ENCODE measurements at places on chromosomes 12 and 14.

- no peaks in the 10 kb centered on the region for H3K36me3 ChIP-seq
- H3K27me3 ChIP-seq, result no peaks in the 10 kb centered on the region
- no peak overlapping the region for H3K27ac ChIP-seq
- H3K4me1 ChIP-seq, result peaks cover 2% of the 10 kb centered on the region
These were observed 122.6 kb downstream of the ADGRD1 start for GRCh38 chr12:131076296-131076695.

DNA sequence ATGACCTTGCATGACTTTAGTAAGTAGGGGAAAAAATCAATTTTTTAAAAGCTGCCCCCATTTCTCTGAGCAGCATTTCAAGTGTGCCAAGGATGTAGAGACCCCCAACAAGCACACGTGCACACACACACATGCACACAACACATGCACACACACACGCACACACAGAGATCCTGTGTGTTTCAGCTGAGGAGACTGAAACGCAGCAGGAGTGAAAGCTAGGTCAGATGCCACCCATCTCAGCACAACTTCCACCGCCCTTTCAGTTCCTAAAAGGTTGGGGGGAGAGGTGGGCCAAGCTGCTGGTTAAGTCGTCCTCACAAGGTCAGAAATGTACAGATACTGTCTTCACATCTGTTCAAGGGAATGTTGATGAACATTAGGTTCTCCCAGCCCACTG, 13.9 kb downstream of the MYL2 start:
- DNase-seq, result no peak
- no peak overlapping the region for H3K27ac ChIP-seq
- H3K27me3 ChIP-seq, result no peaks in the 10 kb centered on the region
- H3K4me3 ChIP-seq, result no peak overlapping the region

DNA sequence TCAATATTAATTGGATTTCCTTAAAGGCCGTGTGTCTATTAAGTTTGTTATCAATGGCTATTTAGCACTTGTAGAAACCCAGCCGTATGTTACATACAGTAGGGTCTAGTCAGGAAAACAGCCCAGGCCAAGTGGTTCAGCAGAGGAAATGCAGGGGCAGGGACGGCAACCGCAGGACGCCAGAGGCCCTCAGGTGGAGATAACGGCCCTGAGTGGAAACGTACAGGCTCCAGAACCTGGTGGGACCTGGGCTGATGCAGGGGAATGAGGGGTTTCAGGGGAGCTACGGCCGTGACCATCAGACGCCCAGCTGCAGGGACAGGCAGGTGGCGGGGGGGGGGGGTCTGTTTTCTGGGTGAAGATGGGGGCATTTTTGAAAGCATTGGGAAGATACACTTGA, 3.7 kb upstream of the ANKLE2 start:
- no peak overlapping the region for H3K27ac ChIP-seq
- H3K27me3 ChIP-seq, result no peaks in the 10 kb centered on the region
- peaks cover 16% of the 10 kb centered on the region for H3K36me3 ChIP-seq

GRCh38 chr14:63652406-63652805, 10.7 kb upstream of the WDR89 start:
- H3K4me1 ChIP-seq, result no peaks in the 10 kb centered on the region
- H3K27me3 ChIP-seq, result no peaks in the 10 kb centered on the region
- DNase-seq, result no peak
- H3K4me3 ChIP-seq, result no peak overlapping the region
- no peak overlapping the region for H3K27ac ChIP-seq
- no peaks in the 10 kb centered on the region for H3K36me3 ChIP-seq

DNA sequence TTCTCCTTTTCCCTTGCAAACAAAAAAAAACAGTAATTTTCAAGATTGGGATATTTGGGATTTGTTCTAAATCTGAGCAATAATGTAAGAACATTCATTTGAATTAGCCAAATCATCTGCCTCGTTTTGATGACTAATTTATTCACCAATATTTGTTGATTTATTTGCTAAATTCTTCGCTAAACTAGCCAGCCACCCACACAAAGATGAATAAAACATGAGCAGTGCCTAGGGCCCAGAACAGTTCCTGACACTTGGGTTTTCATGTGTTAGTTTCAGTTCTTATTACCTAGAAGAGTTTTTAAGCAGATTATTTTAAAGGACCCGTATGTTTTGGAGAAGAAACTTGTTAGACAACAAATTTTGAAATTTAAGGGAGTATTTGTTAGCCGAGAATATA, 1.4 kb downstream of the ETNK1 start:
- H3K27ac ChIP-seq, result peak overlapping the region; percentile 98
- H3K36me3 ChIP-seq, result no peaks in the 10 kb centered on the region

DNA sequence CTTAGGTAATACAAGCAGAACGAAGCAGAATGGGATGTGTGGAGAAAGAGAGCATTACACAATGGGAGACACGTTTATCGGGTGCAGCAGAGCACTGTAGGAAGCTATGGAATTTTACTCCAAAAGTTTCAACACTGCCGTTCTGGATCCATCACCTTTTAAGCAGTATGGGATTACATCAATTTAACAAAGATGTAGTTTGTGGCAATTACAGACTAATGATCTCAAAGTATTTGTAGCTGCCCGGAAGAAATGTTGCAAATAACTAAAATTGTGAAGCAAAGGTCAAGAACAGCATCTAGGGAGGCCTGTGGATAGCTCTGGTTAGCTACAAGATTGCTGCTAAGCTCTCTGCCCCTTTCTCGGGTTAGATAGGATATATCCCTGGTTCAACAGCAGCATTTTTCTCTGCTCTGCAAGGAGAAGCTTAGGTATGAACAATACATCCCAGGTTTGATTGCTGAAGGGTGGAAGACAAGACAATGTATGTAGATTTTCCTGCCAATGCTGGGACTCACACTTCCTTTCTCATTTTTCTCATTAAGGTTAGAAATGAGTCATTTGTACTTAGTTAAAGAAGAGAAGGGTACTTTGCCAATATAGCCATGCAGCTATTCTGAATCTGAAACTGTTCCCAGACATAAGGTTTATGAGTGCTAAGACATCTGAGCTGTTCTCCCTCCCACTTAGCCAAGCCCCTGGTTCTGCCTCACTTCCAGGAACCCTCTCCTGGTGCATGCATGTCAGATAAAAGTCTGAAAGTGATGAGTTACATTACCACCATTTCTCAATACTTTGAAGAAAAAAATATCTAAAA, 75.0 kb upstream of the HIF1A start:
- peak overlapping the region; percentile 23 for H3K27ac ChIP-seq
- H3K27me3 ChIP-seq, result no peaks in the 10 kb centered on the region
- no peak for DNase-seq
- peaks cover 7% of the 10 kb centered on the region for H3K4me1 ChIP-seq
- H3K36me3 ChIP-seq, result no peaks in the 10 kb centered on the region

DNA sequence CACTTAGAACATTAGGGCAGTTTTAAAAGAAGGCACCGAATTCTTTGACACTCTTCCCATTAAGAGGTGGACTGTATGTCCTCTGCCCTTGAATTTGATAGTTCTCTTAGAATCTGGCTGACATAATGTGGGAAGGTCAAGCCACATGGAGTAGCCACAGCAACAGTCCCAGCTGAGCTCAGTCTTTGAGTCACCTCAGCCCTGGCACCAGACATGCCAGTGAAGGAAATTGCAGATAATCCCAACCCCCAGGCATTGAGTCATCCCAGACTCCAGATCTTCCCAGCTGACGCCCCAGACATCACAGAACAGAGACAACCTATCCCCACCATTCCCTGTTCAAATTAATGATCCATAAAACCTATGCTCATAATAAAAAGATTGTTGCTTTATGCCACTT, 83.4 kb downstream of the GTF2A1 start:
- no peaks in the 10 kb centered on the region for H3K4me1 ChIP-seq
- H3K4me3 ChIP-seq, result no peak overlapping the region
- no peak for DNase-seq
- H3K27me3 ChIP-seq, result no peaks in the 10 kb centered on the region

- no peak overlapping the region for H3K4me3 ChIP-seq
- H3K36me3 ChIP-seq, result no peaks in the 10 kb centered on the region
- no peak for DNase-seq
These were observed 319.7 kb upstream of the NAV3 start for GRCh38 chr12:77510985-77511384.

DNA sequence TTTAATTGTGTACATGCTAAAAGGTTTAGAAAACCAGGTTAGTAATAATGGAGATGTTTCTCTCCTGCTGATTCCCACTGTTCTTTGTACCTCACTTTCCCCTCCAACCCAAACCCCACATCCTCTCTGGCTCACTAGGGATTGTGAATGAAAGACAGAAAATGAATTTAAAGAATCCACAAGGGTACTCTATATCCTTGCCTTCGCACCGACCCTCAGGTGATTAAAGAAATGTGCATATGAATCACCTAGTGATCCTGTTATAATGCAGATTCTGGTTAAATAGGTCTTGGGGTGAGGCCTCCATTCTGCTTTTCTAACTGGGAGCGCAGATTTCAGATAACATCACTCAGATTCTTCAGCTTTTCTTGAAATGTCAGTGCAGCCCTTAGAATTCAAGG, 84.3 kb upstream of the OTX2 start:
- H3K4me3 ChIP-seq, result no peak overlapping the region
- no peaks in the 10 kb centered on the region for H3K27me3 ChIP-seq
- H3K27ac ChIP-seq, result no peak overlapping the region
- H3K4me1 ChIP-seq, result no peaks in the 10 kb centered on the region

DNA sequence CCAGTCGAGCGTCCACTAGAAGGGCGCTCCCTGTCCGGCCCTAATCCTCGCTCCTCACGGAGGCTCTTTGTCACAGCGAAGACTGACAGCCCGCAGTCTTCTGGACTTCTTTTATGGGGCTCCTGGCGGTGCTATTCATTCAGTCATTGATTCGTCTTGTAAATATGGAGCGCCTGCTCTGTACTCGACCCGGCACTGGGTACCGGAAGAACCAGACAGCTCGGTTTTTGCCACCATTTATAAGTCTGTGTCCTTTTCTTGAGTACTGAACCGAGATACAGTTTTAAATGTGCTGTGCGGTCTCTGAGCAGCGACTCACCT, 570 bp downstream of the DMAC2L start:
- H3K4me1 ChIP-seq, result peaks cover 31% of the 10 kb centered on the region
- H3K27ac ChIP-seq, result peak overlapping the region; percentile 95
- no peaks in the 10 kb centered on the region for H3K27me3 ChIP-seq
- peak overlapping the region; percentile 90 for H3K4me3 ChIP-seq
- DNase-seq, result no peak
